Activated CD4-positive, alpha-beta memory T cell treated with anti-CD3 and anti-CD28 coated beads for 36 hours (primary cell): ENCODE measurements at places on chromosomes 6 and 20. TPM values are rescaled to one million over a fixed set of nuclear protein-coding genes. Genes with fewer than 3 reads are reported as not detected.

The NRSN1 gene
- total RNA-seq = not detected

The C20orf144 gene
- 0.31 TPM for total RNA-seq

The RARS2 gene
- 20.0 TPM for total RNA-seq

The SOX4 gene
- total RNA-seq = 0.12 TPM

The TRAM2 gene
- 2.4 TPM for total RNA-seq

The ARFGEF3 gene
- 0.85 TPM for total RNA-seq

The ATRN gene
- 7.3 TPM for total RNA-seq

GRCh38 chr6:170444056-170444591, 109.0 kb downstream of the PSMB1 start:
- H3K4me3 ChIP-seq = no peak overlapping the region
- peaks cover 5% of the 10 kb centered on the region for H3K27me3 ChIP-seq
- no peak for DNase-seq
- no peaks in the 10 kb centered on the region for H3K36me3 ChIP-seq
- no peak overlapping the region for H3K27ac ChIP-seq

DNA sequence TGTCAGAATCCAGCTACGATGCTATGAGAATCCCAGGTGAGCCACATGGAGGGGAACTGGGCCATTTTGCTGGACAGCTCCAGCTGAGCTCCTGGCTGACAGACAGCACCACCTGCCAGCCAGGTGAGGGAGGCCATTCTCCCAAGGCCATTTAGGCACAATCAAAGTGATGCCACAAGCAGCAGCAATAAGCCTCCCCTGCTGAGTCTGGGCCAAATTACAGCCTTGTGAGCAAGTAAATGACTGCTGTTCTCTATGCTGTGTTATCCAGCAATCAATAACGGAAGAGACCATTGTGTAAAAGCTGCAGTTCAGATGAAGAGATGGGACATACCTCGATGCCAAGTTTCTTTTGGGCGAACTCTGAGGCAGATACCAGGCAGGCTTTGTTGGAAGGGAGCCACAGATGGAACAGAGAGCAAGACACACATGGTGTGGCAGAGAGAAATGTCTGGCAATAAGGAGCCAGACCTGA, 14.0 kb upstream of the SCGN start:
- peaks cover 20% of the 10 kb centered on the region for H3K27me3 ChIP-seq
- H3K4me3 ChIP-seq = no peak overlapping the region
- no peaks in the 10 kb centered on the region for H3K4me1 ChIP-seq

DNA sequence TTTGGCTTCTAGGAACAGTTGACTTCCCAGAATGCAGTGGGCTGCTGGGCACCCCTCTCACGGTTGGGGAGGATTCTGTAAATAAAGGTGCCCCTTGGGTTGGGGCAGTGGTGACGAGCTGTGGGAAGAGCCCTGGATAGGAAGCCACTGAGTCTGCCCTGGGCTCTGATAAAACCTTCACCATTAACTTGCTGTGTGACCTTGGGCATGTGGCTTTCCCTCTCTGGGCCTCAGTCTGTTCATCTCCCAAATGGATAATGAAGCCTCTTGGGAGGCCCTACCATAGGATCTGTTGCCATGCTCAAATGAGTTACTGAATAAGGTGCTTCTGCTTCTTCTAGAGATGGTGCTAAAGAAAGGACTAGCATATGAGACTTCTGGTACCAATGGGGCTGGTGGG, 3.7 kb downstream of the CRIP3 start:
- no peak overlapping the region for H3K27ac ChIP-seq
- no peak for DNase-seq
- H3K4me3 ChIP-seq = no peak overlapping the region
- H3K4me1 ChIP-seq = peaks cover 9% of the 10 kb centered on the region

- H3K27me3 ChIP-seq = no peaks in the 10 kb centered on the region
- H3K4me1 ChIP-seq = peaks cover 21% of the 10 kb centered on the region
- H3K27ac ChIP-seq = no peak overlapping the region
- H3K4me3 ChIP-seq = no peak overlapping the region
- peaks cover 44% of the 10 kb centered on the region for H3K36me3 ChIP-seq
These were observed 74.8 kb upstream of the NEDD9 start for GRCh38 chr6:11307226-11307625.

- no peaks in the 10 kb centered on the region for H3K36me3 ChIP-seq
- H3K27ac ChIP-seq = no peak overlapping the region
- H3K27me3 ChIP-seq = no peaks in the 10 kb centered on the region
- no peak for DNase-seq
- no peak overlapping the region for H3K4me3 ChIP-seq
- peaks cover 12% of the 10 kb centered on the region for H3K4me1 ChIP-seq
These were observed 27.9 kb upstream of the SLC2A12 start for GRCh38 chr6:134080171-134080795.

DNA sequence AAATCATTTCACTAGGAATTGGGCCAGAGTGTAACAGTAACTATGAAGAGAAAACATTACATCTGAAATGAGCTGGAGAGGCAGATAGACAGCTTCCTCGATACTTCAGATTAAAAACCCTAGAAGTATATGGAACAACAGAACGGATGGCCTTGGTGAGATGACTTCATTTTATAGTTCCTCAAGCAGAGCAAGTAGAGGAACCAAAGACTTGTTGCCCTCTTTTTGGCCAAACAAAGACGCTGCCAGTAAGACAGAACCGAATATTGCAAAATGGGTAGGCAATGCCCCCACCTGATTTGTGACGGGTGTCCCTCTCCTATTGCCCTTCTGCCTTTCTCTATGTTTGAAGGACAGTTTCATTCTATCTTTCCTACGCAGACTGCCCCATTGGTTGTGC, 53.5 kb downstream of the AGPAT4 start:
- H3K4me1 ChIP-seq = peaks cover 13% of the 10 kb centered on the region
- no peaks in the 10 kb centered on the region for H3K27me3 ChIP-seq
- no peak for DNase-seq
- peaks cover 18% of the 10 kb centered on the region for H3K36me3 ChIP-seq
- H3K4me3 ChIP-seq = no peak overlapping the region

DNA sequence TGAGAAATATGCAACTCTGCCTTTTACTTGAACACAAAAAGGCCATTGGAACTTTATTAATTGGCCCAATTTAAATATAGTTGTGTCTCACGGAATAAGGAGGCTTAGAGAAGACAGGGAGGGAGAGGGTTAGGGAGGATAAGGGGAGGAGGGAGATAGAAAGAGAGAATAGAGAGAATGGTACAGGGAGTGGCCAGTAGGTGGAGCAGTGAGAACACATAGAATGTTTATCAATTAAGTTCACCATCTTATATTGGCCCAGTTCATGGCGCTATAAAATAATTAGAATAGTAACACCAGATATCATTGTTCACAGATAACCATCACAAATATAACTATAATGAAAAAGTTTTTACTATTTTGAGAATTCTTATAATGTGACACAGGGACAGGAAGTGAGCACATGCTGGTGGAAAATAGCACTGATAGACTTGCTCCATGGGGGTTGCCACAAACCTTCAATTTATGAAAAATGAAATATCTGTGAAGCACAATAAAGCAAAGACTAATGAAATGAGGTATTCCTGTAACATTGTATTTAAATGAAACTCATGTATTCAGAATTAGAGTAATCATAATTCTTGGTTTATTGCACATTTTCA, 374.1 kb upstream of the MANEA start:
- no peaks in the 10 kb centered on the region for H3K4me1 ChIP-seq
- H3K27ac ChIP-seq = no peak overlapping the region
- no peaks in the 10 kb centered on the region for H3K27me3 ChIP-seq
- no peak overlapping the region for H3K4me3 ChIP-seq
- DNase-seq = no peak

DNA sequence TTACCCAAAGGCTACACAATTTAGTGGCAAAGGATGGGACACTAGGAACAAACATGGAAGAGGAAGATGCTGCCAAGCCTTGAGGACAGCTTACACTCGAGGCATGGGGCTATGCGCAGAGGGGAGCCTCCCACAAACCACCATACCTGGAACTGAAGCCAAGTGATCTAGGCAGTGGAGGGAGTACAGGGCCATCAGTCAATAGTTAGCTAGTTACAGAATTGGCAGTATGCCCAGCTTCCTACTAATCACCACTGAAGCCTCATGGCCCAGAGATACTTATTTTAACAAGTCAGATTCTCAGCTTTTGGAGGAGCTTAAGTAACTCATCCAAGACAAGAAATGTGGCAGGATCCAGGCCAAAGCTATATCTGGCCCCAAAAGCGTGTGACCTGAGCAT, 226.6 kb upstream of the MOCS1 start:
- no peaks in the 10 kb centered on the region for H3K4me1 ChIP-seq
- H3K4me3 ChIP-seq = no peak overlapping the region
- no peak for DNase-seq
- H3K27ac ChIP-seq = no peak overlapping the region

DNA sequence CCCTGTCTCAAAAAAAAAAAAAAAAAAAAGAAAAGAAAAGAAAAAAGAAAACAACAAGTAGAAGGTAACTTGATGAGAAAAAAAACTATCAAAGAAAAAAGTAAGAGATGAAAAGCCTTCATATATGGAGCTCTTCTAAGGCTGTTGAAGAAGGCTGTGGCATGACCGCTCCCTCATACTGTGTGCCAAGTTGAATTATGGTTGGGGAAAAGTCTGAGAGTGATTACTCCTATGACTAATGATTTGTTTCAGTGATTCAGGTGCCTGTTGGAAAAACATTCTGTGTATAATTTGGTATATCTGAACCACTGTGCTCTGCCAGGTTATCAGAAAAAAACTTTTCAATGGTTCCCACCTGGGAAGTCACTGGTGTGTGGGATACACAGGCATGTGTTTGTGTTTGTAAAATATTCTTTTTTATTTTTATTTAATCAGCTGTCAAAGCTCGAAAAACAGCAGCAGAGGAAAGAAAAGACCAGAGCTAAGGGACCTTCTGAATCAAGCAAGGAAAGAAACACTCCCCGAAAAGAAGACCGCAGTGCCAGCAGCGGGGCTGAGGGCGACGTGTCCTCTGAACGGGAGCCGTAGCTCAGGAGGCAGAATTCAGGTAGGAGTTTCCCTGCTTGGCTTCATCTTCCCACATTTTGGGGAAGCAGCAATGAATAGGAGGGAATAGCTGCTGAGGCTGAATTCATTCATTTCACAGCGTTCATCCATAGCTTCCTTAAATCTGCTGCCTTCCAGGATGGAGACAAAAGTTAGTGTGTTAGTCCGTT, 69.7 kb upstream of the SCP2D1 start:
- no peaks in the 10 kb centered on the region for H3K27me3 ChIP-seq
- DNase-seq = no peak
- H3K27ac ChIP-seq = no peak overlapping the region
- peaks cover 20% of the 10 kb centered on the region for H3K36me3 ChIP-seq

GRCh38 chr20:60003776-60004175, 45.6 kb downstream of the CDH26 start:
- no peak overlapping the region for H3K4me3 ChIP-seq
- no peaks in the 10 kb centered on the region for H3K27me3 ChIP-seq
- no peaks in the 10 kb centered on the region for H3K4me1 ChIP-seq
- no peak overlapping the region for H3K27ac ChIP-seq

GRCh38 chr6:11309947-11310665, 77.6 kb upstream of the NEDD9 start:
- H3K27me3 ChIP-seq = no peaks in the 10 kb centered on the region
- no peak overlapping the region for H3K27ac ChIP-seq
- H3K36me3 ChIP-seq = peaks cover 25% of the 10 kb centered on the region
- H3K4me3 ChIP-seq = no peak overlapping the region
- DNase-seq = no peak

DNA sequence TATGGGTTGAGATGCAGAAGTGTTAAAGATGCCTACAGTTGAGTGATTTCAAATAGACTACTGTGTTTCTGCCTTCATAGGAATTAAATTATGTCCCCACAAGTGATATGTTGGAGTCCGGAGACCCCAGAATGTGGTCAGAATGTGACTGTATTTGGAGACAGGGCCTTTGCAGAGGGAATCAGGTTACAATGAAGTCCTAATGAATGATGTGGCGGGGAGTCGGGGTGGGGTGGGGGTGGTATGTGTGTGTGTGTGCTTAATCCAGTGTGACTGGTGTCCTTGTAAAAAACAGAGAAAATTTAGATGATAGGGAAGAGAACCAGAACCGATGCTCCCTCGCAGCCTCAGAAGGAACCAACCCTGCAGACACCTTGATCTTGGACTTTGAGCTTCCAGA, 448.2 kb downstream of the QKI start:
- H3K4me1 ChIP-seq = peaks cover 5% of the 10 kb centered on the region
- peaks cover 8% of the 10 kb centered on the region for H3K27me3 ChIP-seq

DNA sequence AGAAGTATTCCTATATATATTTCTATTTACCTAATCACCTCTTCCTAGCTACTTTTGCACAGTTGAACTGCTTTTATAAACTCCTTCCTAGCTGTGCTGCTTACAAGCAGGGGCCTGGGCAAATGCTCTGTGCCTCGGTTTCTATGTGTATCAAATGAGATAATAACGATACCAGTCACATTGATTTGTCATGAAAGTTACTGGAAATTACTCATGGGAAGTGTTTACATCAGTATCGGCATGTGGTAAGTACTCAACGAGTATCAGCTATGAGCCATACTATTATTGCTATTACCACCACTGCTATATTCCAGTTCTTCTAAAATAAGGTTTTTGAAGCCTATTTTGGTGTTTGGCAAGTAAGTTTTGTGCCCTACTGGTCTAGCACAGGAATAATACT, 4.9 kb downstream of the LAMA4 start:
- no peak overlapping the region for H3K4me3 ChIP-seq
- H3K27me3 ChIP-seq = peaks cover 26% of the 10 kb centered on the region
- no peak for DNase-seq
- peaks cover 11% of the 10 kb centered on the region for H3K4me1 ChIP-seq

- DNase-seq = no peak
- H3K36me3 ChIP-seq = peaks cover 8% of the 10 kb centered on the region
- peaks cover 68% of the 10 kb centered on the region for H3K4me1 ChIP-seq
- no peak overlapping the region for H3K4me3 ChIP-seq
- no peaks in the 10 kb centered on the region for H3K27me3 ChIP-seq
These were observed 37.3 kb downstream of the PREX1 start for GRCh38 chr20:48790473-48791003.

DNA sequence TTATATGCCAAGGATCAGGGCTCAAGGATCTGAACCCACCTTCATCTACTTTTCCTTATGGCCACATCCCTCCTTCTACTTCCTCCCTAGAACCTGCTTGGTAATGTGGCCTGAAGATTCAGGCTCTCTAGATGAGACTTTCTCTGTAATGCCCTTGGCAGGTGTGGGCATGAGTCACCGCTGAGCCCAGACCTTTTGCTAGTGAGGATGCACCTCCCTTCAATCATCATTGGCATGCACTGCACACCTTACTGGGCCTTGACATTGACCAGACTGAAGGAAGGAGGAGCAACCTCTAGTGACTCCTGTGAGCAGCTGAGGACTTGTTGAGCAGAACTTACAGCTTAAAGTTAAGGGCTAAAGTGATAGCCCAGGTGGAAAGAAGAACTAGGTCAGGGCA, 405.3 kb downstream of the MAFB start:
- H3K4me1 ChIP-seq = no peaks in the 10 kb centered on the region
- no peak for DNase-seq
- H3K27ac ChIP-seq = no peak overlapping the region
- H3K4me3 ChIP-seq = no peak overlapping the region
- H3K27me3 ChIP-seq = no peaks in the 10 kb centered on the region

GRCh38 chr20:11168026-11168425, 494.2 kb upstream of the JAG1 start:
- no peaks in the 10 kb centered on the region for H3K36me3 ChIP-seq
- no peaks in the 10 kb centered on the region for H3K27me3 ChIP-seq
- no peak for DNase-seq
- H3K27ac ChIP-seq = no peak overlapping the region
- H3K4me1 ChIP-seq = no peaks in the 10 kb centered on the region
